ENCODE measurements at places on chromosomes 7 and 10. TPM values are rescaled to one million over a fixed set of nuclear protein-coding genes. Genes with fewer than 3 reads are reported as not detected.

- DNase-seq, result no peak
Observed at GRCh38 chr10:113517901-113518260, 35.0 kb upstream of the HABP2 start.

GRCh38 chr10:71423901-71424300 is 27.2 kb downstream of the CDH23 start:
- no peak for DNase-seq

- no peak for DNase-seq
Observed at GRCh38 chr10:2294739-2295138, 557.4 kb upstream of the ADARB2 start.

DNA sequence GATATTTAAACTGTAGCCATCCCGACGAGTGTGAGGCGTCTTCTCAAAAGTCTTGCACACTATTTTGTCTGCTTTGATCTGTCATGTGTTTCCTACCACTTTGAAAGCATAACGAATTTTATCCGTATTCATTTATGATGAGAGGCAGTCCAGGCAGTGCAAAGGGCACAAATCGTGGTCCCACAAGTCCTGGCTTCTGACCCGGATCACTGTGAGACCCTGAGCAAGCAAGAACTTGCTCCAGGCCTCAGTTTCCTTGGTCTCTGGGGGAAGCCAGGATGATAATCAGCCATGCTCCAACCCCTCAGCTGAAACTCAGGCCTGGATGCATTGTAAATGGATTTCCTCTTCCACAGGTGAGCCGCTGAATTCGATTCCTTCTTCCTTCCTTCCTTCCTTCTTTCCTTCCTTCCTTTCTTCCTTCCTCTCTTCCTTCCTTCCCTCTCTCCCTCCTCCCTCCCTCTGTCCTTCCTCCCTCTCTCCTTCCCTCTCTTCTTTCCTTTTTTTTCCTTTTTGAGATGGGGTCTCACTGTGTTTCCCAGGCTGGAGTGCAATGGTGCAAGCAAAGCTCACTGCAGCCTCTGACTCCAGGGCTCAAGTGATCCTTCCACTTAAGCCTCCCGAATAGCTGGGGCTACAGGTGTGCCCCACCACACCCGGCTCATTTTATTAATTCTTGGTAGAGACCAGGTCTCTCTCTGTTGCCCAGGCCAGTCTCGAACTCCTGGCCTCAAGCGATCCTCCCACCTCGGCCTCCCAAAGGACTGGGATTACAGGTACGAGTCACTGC is 18.4 kb upstream of the ZKSCAN1 start:
- DNase-seq, result no peak

- peak; percentile 70 for DNase-seq
Observed at GRCh38 chr7:142459551-142459963, 201.7 kb upstream of the PRSS58 start.

DNA sequence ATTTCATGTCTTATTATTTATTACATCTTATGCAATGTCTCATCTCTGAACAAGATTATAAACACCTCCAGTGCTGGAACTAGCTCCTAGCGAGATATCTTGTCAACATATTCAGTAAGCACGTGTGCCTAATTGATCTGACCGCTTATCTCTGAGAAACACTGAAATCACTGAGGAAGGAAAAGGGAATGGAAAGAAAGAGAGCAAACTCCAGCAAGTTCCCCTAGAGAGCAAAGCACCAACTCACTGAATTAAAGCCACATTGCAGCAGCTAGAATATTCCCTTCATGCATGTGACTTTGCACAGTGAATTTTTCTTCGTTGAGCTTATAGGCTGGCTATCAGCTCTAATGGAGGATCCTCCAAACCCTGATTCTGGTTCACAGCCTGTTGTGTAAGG is 177.1 kb upstream of the FRMD4A start:
- DNase-seq, result no peak

DNA sequence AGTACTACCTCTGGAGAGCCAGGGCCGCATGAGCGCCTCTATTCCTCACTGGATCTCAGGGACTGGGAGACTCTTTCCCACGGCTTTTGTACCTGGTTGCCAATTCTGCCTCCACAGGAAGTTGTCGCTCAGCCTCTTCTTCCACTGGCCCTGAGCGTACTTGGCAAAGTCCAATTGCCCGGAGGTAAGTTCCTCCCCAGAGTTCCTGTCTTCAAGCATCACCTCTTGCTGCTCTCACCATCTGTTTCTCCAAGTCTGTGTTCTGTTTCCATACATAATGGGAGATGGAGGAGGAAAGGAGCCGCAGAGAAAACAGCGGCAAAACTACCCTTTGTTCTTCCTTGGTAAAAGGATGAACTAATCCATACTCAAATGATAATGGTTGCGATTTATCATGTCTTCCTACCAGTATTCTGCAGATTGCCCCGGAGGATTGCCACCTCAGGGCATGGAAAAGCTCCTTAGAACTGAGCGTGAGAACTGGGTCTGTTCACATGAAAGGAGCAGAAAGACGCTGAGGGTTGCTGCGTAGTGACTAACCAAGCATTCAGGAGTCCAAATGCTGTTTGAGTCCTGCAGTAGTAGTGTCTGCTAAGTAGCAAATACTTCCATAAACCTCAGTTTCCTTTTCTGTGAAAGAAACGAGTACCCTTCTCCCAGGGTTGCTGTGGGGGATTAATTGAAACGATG is 170.2 kb upstream of the GLI3 start:
- DNase-seq, result no peak

GRCh38 chr7:123155571-123155970 is 44.2 kb downstream of the SLC13A1 start:
- DNase-seq, result no peak

- DNase-seq, result no peak
Observed at GRCh38 chr7:1643270-1644092, 26.6 kb upstream of the ELFN1 start.

DNA sequence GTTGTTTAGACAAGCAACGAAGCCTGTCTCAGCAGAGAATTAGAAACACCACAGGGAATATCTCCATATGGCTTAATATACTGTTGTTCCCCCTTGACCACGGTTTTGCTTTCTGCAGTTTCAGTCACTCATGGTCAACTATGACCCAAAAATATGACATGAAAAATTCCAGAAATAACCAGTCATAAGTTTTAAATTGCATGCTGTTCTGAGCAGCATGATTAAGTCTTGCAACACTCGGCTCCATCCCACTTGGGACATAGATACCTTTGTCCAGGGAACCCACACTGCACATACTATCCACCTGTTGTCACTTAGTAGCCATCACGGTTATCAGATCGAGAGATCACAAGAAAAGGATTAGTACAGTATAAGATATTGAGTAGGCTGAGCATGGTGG is 60.7 kb upstream of the FOXK1 start:
- no peak for DNase-seq

DNA sequence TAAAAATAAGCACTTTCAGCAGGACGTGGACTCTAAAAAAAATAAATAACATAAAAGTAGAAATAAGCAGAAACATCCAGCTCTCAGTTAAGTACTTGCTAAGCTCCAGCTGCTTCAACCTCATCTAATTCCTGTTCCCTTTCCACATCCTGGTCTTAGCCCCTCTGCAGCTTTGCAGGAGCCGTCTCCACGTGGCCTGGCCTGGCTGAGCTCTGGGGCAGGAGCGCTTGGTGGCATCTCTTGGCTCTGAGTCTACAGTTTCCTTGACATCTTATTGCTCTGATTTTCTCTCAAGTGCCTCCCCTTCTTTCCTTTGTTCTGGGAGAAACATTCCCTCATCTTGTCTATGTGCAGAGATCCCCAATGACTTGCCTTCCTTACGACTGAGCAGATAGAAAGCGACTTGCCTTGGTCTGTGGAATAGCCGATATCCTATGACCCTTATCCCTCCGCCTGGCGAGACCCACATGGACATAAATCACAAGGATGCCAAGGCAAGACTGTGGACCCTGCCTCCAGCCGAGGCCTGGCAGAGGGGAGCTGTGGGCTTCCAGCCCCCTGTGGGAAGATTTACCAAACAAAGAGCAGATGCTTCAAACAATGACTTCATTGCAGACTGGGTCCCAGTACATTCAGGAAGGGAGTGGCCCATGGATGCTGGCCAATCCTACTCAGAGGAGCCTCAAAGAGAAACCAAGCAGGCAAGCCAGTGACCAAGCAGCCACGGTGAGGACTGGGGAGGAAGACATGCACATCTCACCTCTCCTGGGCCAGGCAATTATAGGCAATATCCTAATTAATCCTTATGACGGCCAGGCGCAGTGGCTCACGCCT is 61.9 kb downstream of the SPOCK2 start:
- peak; percentile 47 for DNase-seq

DNA sequence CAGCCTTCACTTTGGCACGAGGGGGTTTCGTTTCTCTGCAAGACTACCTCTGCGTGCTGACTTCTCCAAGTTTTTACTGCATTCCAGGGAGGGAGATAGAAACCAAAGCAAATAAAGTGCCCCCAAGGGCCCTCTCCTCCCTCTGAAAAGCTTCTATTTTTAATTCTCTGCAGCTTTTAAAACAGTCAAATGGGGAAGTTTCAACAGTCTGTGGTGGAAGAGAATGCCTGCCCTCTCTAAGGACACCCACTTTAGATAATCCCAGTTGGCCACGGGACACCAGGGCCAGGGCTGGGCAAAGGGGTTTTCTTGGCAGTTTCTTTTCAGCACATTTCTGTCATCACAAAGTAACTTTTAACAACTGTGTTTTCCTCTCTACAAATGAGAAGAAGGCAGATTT is 386.7 kb upstream of the NPVF start:
- no peak for DNase-seq

GRCh38 chr7:45044338-45044737 is 44.3 kb downstream of the CCM2 start:
- no peak for DNase-seq

DNA sequence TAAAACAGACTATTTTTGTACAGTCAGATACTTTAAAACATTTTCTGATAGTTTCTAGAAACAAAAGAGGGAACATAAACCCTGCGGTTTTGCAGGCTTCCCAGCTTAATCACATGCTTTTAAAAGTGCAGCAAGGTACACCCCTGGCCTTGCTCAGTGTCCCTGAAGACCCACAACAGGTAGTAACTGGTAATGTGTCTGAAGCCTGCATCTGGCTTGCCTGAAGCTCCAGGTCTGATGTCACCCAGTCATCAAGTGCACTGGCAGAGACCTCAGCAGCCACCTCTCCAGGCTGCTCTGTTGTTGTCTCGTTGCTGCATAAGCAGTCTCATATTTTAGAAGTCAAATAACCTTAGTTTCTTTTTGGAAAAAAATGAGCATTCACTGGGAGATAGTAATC is 376.1 kb upstream of the MTPN start:
- DNase-seq, result no peak

DNA sequence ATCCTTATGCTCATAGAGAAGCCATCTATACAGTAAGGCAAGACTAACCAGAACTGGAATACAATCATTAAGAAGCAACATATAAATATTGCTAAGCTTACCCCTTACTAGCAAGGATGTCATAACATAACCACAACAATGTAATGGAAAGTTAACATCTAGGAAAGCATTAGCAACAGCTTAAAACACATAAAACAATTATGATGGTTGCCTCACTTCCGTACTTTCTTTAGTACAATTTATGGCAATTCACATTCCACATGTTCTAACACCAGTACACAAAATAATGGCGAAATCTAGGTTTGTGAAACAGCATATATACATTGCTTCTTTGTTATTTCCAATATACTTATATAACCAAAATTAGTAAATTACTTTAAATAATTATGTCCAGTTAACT is 195.0 kb downstream of the AHR start:
- DNase-seq, result no peak

DNA sequence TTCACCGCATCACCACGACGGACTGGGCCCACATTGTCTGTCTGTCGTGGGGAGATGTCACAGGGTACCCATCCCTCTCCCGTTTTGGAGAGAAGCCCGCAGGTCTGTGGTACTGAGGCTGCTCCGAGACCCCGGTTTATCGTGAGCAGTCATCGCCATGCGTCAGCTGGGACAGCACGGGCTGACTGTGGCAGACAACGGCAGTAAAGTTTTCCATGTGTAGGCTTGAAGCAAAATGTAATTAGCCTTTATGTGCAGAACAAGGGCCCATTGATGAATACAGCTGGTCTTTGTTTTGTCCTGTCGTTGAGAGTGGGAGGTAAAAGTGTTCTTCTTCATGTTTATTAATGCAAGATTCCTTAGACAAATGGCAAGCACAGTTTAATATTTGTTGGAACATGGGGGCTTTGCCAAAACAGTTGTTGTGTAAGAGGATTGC is 167.4 kb upstream of the SH2B2 start:
- peak; percentile 16 for DNase-seq

DNA sequence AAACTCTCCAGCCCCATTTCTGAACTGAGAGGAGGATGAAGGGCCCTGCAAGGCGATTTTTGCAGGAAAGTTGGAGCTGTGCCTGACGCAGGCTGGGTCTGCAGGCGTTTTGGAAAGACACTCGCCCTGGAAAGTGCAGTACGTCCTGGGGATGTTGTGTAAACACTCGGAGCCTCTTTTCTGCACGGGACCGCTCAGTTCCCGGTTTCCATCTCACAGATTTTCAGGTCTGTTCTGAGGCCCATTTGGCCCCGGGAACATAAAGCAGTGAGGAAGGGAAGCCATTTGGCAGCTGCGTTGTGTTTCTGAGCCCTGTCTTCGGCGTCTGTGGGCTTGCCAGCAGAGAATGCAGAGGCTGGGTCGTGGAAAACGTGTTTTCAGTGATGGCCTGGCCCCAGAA is 655.0 kb upstream of the MGMT start:
- DNase-seq, result no peak

- no peak for DNase-seq
Observed at GRCh38 chr7:126443951-126444350, 808.8 kb downstream of the GRM8 start.

GRCh38 chr7:4261601-4261960 is 420.5 kb upstream of the FOXK1 start:
- no peak for DNase-seq

DNA sequence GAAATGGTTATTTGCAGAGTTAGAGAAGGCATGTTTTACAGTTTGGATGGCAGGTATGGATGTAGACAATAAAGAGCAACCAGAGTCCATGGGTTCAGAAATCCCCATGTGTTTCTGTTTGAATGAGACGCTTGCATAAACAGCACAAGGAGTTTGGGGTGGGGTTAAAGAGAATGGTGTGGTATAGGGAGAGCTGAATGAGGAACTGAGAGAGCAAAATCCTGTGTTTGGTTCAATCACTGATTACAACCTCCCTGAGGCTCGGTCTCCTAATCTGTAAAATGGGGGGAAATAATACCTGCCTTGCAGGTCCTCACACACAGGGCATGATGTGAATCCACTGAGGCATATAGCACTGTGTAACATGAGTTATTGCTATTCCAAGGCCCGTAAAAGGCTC is 23.7 kb downstream of the CAV1 start:
- no peak for DNase-seq

GRCh38 chr10:104109908-104110662 is 11.9 kb upstream of the SFR1 start:
- DNase-seq, result peak; percentile 80

DNA sequence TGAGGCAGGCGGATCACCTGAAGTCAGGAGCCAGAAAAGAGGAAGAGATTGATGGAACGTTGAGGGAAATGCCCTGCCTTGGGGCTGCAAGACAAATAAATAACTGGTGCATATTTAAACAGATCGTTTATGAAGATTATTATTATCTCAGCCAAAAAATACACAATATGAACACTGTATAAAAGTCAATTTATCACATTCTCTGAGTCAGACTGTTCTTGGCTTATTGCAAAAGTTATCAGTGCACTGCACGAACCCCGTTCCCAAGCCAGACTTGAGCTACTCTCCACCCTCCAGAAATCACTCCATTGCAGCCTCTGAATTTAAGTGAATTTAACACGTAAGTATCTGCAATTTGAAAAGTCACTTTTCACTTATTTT is 1.6 kb downstream of the DNMBP start:
- DNase-seq, result peak; percentile 72

The HOXA5 gene
- total RNA-seq, result not detected

The UCN3 gene
- total RNA-seq, result not detected

The PKD2L1 gene
- not detected for total RNA-seq

The C10orf62 gene
- not detected for total RNA-seq

The YAE1 gene
- 24.7 TPM for total RNA-seq

The DYDC1 gene
- not detected for total RNA-seq

The PALD1 gene
- 2.0 TPM for total RNA-seq

The ADCY1 gene
- total RNA-seq, result 1.2 TPM

Measured in astrocyte (in vitro differentiated cells and primary cell).